Caudate nucleus (tissue), 63 donors: ENCODE measurements at places on chromosomes 13 and 19.

DNA sequence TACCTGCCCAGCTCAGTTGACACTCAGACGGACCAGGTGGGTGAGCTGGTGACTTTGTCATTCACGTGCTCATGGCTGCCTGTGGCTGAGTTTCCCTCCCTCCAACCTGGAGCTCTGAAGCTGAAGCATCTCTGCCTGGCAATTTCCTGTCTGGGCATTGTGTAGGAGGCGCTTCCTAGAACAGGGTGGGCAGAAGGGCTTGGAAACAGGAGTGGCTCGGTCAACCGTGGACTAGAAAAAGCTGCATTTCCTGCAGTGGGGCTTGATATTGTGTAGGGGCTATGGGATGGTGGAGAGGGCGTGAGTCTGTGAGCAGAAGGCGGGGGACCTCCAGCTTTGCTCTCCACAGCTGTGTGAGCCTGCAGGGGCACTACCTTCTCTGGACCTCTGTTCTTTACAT, 278.3 kb downstream of the TEX29 start:
- no peak for DNase-seq

DNA sequence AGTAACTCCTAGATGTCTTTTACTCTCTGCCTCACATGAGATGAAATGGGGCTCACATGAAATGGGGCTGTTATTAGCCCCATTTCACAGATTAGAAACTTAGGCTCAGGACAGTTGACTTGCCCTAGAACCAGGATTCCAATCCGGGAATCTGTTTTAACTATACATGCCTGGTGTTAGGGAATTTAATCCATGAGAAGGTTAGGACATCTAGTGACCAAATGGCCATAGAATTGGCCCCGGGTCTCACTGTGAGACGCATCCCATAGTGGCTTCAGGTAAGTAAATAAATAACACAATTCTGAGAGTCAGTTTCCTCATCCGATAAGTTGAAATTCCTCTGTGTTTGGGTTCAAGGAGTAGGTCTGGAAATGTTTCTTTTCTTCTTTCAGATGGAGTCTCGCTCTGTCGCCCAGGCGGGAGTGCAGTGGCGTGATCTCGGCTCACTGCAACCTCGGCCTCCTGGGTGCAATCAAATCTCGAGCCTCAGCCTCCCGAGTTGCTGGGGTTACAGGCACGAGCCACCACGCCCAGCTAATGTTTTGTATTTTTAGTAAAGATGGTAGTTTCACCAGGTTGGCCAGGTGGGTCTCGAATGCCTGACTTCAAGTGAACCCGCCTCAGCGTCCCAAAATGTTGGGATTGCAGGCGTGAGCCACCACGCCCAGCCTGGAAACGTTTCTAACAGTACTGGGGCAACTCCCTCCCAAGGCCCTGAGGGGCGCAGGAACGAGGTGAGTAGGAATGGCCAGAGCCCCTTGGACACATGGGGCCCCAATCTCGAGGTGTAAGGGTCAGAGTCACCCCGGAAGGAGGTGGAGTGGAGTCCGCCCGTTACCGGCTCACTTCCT, 1.2 kb upstream of the ZNF574 start:
- DNase-seq = no peak

- DNase-seq = no peak
Measured at GRCh38 chr13:97001636-97002035, 7.4 kb upstream of the OXGR1 start.

DNA sequence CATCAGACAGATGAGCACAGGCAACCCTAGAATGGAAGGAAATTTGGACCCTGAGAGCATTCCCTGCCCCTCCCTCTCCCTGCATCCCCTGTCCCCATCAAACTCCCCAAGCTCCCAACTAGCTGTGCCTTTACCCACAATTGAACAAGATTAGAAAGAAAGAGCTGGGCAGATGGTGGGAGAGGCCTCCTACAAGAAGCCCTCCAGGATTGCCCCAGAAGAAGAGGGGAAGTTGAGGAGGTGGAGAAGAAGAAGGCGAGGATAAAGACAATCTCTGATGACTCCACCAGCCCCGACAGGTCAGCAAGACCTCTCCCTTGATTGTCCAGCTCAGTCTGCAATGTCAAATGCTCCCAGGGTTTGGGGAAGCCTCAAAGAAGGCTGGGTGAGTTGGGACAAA, 11.9 kb downstream of the UNC13A start:
- no peak for DNase-seq
